ENCODE measurements at places on chromosomes 12 and 14. TPM values are rescaled to one million over a fixed set of nuclear protein-coding genes. Genes with fewer than 3 reads are reported as not detected.

GRCh38 chr12:79364197-79364596, 326.6 kb downstream of the PAWR start:
- no peak for DNase-seq
- no peak overlapping the region for H3K27ac ChIP-seq
- H3K4me3 ChIP-seq, result no peak overlapping the region
- peaks cover 13% of the 10 kb centered on the region for H3K4me1 ChIP-seq
- no peaks in the 10 kb centered on the region for H3K36me3 ChIP-seq

DNA sequence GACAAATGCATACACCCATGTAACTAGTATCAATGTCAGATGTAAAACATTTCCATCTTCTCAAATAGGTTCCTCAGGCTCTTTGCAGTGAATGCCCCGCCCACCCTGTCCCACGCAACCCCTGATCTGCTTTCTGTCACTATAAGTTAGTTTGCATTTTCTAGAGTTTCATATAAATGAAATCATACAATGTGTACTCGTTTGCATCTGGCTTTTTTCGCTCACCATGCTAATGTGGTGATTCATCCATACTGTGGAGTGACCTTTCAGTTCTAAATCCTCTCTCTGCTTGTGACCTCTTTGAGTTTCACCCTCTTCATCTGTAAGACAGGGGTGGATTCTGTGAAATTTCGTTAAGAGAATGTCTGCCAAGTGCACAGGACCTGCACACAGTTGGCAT, 30.6 kb upstream of the MSI1 start:
- no peak overlapping the region for H3K27ac ChIP-seq
- no peaks in the 10 kb centered on the region for H3K27me3 ChIP-seq
- DNase-seq, result no peak
- H3K36me3 ChIP-seq, result no peaks in the 10 kb centered on the region

Gene KERA
- not detected for polyA plus RNA-seq

DNA sequence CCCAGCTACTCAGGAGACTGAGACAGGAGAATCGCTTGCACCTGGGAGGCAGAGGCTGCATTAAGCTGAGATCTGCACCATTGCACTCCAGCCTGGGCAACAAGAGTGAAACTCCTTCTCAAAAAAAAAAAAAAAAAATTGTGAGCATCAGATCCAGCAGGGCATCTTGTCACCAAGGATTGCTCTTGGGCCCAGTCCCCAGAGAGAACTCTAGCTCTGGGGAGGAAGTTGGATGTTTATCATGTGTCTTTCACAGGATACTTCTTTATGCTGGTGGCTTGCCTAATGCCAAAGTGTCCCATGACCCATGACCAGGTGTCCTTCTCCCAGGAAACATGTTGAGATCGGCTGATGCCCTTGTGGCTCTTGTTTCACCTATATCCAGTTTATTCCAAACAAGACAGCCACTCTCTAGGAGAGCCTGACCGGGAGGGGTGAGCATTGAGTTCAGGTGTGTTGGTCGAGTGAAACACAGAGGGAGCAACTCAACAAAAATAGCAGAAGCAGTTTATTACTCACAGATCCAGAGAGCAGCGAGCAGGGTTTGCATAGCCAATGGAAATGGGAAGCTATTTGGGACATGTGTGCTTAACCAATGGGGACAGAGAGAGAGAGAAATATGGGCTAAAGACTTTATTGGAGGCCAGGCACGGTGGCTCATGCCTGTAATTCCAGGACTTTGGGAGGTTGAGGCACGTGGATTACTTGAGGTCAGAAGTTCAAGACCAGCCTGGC, 6.6 kb upstream of the TCHP start:
- no peak for DNase-seq
- no peak overlapping the region for H3K27ac ChIP-seq
- no peaks in the 10 kb centered on the region for H3K27me3 ChIP-seq
- H3K4me3 ChIP-seq, result no peak overlapping the region
- peaks cover 21% of the 10 kb centered on the region for H3K4me1 ChIP-seq

DNA sequence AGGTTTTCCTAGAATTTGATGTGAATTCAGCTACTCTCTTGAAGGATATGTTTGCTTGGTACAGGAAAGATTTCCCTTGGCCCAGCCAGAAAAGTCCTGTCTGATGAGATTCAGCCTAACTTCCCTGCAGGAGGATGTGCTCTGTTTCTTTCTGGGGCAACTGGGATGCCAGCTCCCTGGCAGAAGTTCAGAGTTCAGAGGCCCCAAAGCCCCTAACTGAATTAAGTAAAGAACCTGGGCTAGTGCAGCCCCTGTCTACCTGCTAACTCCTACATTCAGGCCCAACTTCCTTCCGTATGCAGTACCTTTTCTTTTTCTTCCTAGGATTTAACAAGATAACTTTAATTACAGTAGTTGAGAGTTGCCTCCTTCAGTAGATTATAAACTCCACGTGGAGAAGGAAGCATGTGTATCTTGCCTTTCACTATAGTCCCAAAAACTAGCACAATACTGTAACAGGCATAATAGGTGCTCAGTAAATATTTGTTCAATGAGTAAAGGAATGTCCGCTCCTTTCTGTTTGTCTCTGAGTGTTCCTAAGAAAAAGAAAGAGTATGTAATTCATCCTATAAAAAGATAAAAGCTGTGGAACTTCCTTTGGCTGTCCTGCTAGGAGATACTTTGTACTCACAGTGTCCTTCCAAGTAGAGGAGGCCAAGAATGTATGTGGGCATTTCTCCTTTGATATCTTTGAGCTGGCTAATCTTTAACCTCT, 141.0 kb downstream of the SLC8A3 start:
- no peak overlapping the region for H3K4me3 ChIP-seq
- no peak for DNase-seq
- peaks cover 3% of the 10 kb centered on the region for H3K4me1 ChIP-seq
- H3K36me3 ChIP-seq, result no peaks in the 10 kb centered on the region

- peaks cover 4% of the 10 kb centered on the region for H3K4me1 ChIP-seq
- H3K27ac ChIP-seq, result no peak overlapping the region
- H3K4me3 ChIP-seq, result no peak overlapping the region
- H3K36me3 ChIP-seq, result no peaks in the 10 kb centered on the region
- no peak for DNase-seq
- peaks cover 24% of the 10 kb centered on the region for H3K27me3 ChIP-seq
These were observed 66.2 kb upstream of the BEGAIN start for GRCh38 chr14:100653409-100653808.

- no peaks in the 10 kb centered on the region for H3K4me1 ChIP-seq
- H3K27ac ChIP-seq, result no peak overlapping the region
- H3K36me3 ChIP-seq, result no peaks in the 10 kb centered on the region
- no peaks in the 10 kb centered on the region for H3K27me3 ChIP-seq
- no peak overlapping the region for H3K4me3 ChIP-seq
These were observed 243.7 kb upstream of the DIO2 start for GRCh38 chr14:80455031-80455430.

GRCh38 chr12:80763874-80764273, 47.2 kb downstream of the MYF5 start:
- no peaks in the 10 kb centered on the region for H3K36me3 ChIP-seq
- DNase-seq, result no peak
- H3K4me1 ChIP-seq, result no peaks in the 10 kb centered on the region
- H3K27ac ChIP-seq, result no peak overlapping the region

DNA sequence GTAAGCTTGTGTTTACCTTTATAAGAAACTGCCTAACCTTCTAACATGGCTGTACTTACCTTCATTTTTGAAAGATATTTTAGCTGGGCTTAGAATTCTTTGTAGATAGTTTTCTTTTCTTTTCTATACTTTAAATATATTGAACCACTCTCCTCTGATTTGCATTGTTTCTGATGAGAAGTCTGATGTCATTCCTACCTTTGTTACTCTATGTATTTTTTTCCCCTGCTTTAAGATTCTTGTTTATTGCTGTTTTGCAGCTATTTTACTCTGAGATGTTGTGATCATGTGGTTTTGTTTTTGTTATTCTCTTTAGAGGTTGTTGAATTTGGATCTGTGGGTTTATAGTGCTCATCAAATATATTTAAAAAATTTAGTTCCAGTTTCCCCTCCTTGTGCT, 31.8 kb downstream of the CNOT2 start:
- H3K4me3 ChIP-seq, result no peak overlapping the region
- no peaks in the 10 kb centered on the region for H3K4me1 ChIP-seq
- H3K27me3 ChIP-seq, result no peaks in the 10 kb centered on the region
- H3K36me3 ChIP-seq, result no peaks in the 10 kb centered on the region
- no peak for DNase-seq

DNA sequence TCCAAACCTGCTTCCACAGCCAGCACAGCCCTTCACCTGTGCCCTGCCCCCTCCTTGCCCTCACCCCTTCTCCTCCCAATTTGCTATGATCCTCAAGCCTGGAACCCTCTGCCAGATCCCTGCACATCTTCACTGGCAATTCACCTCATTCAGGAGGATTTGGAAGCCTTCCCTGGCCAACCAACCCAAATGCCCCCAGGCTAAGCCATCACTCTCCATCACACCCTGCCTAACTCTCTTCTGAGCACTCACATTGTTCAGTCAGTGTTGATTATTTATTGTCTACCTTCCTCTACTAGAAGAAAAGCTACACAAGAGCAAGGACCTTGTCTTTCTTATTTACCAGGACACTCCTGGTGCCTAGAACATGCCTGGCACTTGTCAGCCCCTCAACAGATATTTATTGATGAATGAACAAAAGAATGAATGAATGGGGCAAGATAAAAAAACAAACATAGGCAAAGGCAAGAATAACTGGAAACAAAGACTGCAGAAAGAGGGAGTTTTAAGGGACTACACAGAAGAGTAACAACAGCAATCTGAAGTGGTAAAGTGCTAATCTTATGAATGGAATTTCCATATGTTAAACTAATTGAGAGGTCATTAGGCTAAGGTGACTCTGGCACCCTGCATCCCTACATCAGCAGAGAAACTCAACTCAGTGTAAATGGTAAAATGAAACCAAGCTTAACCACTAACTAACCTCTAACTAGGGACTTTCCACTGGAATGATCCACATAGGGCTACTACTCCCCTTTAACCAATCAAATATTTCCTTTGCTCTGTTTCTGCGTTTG, 33.4 kb downstream of the TMTC1 start:
- no peak overlapping the region for H3K4me3 ChIP-seq
- DNase-seq, result no peak
- H3K36me3 ChIP-seq, result no peaks in the 10 kb centered on the region
- H3K27me3 ChIP-seq, result no peaks in the 10 kb centered on the region
- H3K4me1 ChIP-seq, result peaks cover 2% of the 10 kb centered on the region
- H3K27ac ChIP-seq, result no peak overlapping the region

- H3K4me1 ChIP-seq, result peaks cover 3% of the 10 kb centered on the region
- H3K27ac ChIP-seq, result no peak overlapping the region
- no peaks in the 10 kb centered on the region for H3K36me3 ChIP-seq
- no peak overlapping the region for H3K4me3 ChIP-seq
These were observed 12.4 kb upstream of the PCNX1 start for GRCh38 chr14:70894868-70895267.

DNA sequence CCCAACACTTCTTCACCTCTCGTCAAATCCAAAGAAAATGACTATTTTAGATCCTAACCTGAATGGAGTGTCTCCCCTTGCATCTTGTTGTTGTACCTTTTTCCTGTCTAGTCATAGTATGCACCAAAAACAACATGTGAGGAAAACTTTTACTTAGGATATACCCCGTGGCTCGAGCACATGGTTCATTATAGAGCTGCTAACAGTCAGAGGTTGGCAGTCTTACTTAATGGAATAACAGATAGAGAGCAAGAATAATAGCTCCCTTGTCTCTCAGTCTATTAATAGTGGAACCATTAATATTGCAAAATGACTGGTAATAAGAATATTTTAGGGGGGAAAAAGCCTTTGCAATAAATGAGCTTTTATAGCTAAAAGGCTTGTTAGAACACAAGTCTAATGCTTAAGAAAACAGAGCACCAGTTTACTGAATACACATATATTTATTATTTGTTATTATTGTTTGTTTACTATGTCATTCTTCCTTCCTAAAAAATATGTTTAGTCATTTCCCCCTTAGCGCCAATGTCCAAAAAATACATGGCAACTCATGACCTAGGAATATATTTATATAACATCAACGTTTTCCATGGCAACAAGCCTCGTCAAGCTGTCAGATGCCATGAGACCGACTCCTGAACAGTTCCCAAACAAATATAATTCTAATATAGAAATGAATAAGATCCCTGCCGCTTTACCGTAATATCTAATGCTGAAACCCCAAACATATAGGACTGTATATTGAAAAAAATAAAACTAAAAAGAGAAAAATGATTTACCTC, 592.4 kb downstream of the SOX5 start:
- H3K27me3 ChIP-seq, result no peaks in the 10 kb centered on the region
- no peaks in the 10 kb centered on the region for H3K36me3 ChIP-seq
- DNase-seq, result no peak
- H3K27ac ChIP-seq, result no peak overlapping the region
- no peak overlapping the region for H3K4me3 ChIP-seq
- H3K4me1 ChIP-seq, result no peaks in the 10 kb centered on the region

GRCh38 chr12:124194893-124195566, 99.9 kb upstream of the RFLNA start:
- no peak overlapping the region for H3K27ac ChIP-seq
- H3K27me3 ChIP-seq, result peaks cover 6% of the 10 kb centered on the region
- no peaks in the 10 kb centered on the region for H3K36me3 ChIP-seq
- H3K4me1 ChIP-seq, result no peaks in the 10 kb centered on the region
- no peak for DNase-seq

- H3K36me3 ChIP-seq, result peaks cover 5% of the 10 kb centered on the region
- H3K4me3 ChIP-seq, result no peak overlapping the region
- H3K27ac ChIP-seq, result no peak overlapping the region
- H3K27me3 ChIP-seq, result no peaks in the 10 kb centered on the region
- H3K4me1 ChIP-seq, result peaks cover 3% of the 10 kb centered on the region
- DNase-seq, result no peak
These were observed 20.5 kb upstream of the RAD51AP1 start for GRCh38 chr12:4518106-4518728.
